Cortex of kidney (tissue), 1 donor: ENCODE measurements at places on chromosomes 12 and 14.

DNA sequence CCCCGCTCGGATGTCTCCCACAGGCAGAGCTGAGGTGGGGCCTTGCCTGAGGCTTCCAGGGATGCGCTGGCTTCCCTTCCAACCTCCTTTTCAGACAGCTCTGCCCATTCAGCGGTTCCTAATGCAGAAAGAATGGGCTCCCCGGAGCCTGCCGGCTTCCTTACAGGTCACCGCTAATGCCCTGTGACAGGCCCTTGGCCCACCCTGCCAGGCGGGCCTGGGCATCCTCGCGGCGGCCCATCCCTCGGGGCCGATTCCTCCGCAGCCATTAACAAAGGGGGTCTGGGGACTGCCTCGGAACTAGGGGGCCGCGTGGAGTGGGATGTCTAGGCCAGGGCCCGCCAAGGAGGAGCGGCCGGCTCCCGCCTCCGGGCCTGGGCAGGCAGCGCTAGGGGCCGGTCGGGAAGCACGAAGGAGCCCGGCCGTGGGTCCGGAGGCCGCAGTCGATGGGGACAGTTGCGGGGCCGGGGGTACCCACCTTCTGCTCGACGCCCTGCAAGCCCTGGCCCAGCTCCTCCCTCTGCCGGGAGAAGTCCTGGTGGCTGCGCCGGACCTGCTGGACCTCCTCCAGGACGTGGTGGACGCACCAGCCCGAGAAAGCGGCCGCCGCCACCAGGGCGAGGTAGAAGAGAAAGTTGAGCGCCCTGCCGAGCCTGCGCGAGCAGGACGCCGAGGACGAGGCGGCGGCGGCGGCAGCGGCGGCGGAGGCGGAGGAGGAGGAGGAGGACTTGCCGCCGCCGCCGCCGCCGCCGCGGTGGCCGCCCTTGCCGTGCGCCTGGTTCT, 738 bp downstream of the CKAP4 start:
- DNase-seq = no peak

- no peak for DNase-seq
These were observed 10.5 kb downstream of the DCN start for GRCh38 chr12:91172096-91172495.

DNA sequence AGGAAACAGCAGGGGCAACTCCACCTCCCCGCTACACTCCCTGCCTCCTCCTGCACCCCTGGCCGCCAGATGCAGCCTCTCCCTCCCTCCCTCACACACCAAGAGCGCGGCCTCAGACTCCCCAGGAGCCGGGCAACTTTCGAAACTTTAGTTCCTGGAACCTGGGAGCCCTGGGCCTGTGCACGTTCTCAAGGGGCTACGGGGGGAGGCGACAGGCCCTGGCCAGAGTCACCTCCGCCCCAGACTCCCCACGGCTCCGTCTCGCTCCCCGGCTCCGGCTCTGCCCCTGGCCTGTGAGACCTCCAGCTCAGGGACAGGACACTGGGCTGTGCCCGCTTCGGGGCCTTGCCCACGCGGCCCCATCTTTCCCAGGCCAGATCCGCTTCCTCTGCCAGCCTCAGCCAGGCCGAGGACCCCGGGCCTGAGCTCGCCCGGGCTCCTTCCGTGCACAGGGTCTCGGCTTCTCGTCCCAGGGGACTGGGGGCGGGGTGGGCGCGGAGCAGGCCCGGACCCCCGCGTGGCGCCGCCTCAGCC, 5.5 kb downstream of the AMN start:
- DNase-seq = no peak

DNA sequence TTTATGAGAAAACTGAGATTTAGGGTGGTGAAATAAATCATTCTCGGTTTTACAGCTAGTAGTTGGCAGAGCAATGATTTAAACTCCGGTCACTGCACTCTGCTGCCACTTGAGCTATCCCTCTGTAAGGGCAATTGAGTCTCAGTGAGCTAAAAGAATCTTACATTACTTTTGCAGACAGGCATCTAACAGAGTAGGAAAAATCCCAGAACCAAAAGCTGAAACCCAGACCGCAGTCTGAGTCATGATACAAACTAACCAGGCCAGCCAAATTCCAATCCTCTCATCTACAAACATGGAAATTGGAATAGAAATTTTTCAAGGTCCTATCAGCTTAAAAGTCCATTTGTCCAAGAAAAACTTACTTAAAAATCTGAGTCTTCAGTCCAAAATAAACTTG, 73.7 kb downstream of the ANKS1B start:
- no peak for DNase-seq

DNA sequence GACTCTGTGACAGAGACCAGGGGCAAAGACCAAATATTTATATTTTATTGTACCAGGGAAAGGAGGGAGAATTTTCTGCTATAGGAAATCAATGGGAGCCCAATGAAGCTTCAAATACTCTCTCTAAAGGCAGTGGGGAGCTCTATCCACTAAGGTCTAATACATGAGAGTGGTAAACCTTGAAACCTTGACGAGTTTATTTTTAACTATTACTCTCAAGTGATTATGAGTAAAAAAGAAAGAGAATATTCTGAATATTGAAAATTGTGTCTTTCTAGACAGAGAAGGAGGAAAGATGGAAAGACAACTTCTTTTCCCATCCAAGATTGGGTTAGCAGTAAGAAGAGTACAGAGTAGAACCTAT, 1722.1 kb upstream of the SEL1L start:
- no peak for DNase-seq

DNA sequence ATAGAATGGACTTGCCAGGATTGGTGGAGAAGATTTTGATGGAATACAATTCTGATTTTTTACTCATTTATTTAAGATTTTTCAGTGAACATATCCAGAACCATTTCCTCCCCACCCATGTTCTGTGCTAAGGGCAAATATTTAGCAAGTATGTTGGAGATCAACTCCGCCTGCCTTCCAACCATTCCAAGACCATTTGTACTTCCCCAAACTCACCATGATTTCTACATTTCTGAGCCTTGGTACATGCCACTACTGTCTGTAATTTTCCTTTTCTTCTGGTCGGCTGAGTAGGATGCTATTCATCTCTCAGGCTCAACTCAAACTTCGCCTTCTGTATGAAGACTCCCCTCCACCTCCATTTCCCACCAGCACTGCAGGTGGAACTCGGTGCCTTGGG, 150.6 kb downstream of the NTF3 start:
- DNase-seq = no peak

DNA sequence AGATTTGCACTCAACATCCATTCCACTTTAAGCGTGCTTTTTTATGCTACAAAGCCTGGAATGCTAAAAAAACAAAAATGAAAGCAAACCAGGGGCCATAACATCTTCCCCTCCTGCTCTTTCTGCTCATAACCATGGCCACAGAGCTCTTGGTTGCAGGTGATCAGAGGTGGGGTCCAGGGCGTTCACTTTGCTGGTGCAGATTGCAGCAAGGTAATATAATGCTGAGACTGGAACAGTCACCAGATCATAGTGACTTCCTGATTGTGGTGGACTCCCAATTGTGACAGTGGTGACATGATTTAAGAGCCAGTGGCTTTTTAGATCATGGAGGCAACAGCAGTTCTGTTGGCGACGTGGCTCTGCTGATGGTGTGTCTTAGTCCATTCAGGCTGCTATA, 115.0 kb upstream of the CPM start:
- DNase-seq = no peak

DNA sequence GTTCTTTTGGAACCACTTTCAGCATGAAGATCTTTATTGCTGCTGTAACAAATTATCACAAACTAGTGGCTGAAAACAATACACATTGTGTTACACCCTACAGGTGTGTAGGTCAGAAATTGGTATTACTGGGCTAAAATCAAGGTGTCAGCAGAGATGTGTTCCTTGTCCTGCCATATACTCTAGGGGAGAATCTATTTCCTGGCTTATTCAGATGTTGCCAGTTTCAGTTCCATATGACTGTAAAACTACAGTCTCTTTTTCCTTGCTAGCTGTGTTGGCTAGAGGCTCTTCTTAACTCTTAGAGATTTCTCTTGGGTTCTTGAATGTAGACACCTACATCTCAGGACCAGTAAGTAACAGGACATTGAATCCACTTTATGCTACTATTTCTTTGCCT, 215.6 kb upstream of the PPFIA2 start:
- DNase-seq = no peak

DNA sequence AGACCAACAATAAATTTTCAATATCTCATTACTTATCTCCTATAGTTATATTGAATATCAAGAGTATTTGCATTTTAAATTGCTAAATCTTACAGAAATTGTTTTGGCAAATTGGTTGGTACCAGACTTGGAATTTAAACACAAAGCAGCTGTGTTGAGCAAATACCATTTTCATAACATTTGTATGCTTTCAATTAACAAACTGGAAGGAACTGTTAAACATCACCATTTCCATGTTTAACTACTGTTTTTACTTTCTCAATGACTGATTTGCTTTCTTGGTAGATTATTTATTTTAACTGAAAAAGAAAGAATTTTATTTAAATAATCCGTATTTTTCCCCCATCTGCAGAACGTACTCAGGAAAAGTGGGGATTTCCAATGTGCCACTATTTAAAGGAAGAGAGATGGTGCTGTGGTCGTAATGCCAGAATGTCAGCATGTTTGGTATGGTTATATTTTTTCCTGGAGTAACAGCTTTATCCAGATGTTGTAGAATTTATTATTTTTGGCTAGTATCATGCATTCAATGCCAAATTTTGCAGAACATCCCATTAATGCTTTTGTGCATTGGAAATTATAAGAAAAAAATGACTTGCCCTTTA, 72.3 kb downstream of the METTL25 start:
- no peak for DNase-seq

GRCh38 chr12:132185705-132186104, 41.4 kb downstream of the NOC4L start:
- DNase-seq = no peak

DNA sequence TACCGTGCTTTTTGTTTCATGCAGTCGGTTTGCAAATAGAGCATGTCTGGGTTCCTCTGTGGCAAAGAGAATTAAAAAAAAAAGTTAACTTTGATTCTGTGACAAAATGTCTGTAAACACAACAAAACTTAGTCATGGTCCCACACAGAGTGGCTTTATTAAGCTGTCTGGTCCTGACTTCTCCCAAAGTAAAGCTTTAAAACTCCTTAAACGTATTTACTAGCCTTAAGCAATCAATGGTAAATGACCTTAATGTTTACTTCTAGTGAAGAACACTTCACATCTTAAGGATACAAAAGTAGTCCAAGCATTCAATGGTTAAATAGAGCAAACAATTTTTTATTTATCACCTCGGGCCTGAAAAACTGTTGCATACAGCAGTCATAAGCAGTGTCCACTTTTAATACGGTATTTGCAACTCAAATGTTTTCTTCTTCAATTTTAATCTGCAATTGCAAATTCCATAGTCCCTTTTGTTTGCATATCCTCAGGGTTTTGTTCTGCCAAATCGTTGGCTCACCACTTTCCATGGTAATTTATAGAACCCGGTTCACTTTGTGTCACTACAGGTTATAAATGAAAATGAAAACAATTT, 453.0 kb upstream of the MIS18BP1 start:
- no peak for DNase-seq
